ENCODE measurements at places on chromosomes 2 and 18.

- DNase-seq = no peak
Observed at GRCh38 chr2:146950361-146950760, 894.5 kb upstream of the ACVR2A start.

DNA sequence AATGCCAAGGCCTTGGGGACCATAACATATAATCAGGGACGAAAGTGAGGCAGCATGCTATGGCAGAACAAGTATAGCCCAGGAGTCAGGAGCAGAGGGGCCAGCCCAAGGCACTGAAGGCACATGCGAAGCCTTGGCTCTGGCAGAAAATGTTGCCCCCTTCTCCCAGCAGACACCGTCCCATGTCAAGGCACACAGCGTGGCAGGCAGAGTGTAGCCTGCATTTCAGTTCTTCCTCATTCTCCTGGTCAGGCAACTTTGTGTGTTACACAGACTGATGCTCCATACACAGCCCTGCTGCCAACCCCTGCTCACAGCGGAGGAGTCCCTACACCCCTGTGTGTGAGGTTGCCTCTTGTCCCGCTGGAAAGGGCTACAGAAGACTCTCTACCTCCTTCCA lies 480.8 kb downstream of the BCL11A start:
- no peak for DNase-seq

DNA sequence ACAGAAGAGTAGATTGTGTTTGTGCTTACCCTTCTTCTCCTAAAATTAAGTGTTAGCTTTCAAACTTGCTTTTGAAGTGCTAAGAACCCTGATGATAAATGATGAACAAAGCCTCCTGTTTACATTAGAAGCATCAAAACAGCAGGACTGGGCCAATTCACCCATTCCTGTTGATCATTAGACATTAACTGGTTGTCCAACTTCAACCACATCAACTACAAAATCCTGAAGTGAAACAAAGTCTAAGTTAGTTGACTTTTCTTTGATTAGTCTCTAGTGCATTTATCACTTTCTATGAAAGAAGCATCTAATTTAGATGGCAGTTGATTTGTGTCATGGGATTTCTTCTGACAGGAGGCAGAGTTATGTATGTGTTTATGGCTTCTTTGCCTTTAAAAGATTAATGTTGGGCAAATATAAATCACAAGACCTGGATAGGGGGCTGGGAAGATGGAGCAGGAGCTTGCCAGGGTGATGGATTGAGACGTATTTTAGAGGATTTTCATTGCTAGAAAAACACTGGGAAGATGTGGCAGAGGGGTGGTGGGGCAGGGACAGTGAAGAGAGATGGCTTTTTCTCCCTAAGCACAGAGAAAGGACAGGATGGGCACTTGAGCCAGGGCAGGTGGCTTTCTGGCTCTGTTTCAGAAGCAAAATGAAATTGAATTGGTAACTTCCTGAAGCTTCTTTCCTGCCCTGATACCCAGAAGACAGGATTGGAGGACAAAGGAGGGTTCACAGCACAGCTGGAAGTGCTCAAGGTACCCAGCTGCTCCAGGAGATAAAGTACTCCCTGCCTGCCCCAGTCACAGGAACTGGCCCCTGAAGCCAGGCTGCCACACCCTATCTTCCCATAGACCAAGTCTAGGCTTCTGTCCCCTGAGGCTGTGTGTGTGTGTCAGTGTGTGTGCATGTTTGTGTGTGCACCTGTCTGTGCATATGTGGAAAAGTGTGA lies 20.5 kb downstream of the GYPC start:
- no peak for DNase-seq

- DNase-seq = no peak
Observed at GRCh38 chr2:207938886-207939285, 86.4 kb downstream of the PLEKHM3 start.

- DNase-seq = no peak
Observed at GRCh38 chr2:34305587-34305986, 706.5 kb upstream of the FAM98A start.

DNA sequence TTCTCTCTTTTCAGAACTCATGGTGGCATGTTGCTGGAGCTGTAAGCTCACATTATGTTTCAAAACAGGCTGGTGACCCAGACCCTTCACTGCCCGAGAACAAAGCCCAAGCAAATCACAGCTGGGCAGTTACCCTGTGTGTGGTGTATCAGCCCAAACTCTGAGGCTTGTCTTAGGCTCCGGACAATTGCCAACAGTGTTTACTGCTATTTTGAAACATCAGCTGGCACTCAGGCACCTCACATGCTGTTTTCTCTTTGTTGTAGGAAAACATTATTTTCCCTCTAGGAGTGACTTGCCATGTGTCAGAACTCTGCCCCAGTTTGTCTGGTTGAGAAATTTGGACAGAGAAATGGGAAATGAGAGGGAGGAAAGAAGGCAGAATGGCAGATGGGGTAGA lies 237.6 kb upstream of the APCDD1 start:
- no peak for DNase-seq

GRCh38 chr18:27428716-27429475 lies 243.8 kb upstream of the CHST9 start:
- no peak for DNase-seq

DNA sequence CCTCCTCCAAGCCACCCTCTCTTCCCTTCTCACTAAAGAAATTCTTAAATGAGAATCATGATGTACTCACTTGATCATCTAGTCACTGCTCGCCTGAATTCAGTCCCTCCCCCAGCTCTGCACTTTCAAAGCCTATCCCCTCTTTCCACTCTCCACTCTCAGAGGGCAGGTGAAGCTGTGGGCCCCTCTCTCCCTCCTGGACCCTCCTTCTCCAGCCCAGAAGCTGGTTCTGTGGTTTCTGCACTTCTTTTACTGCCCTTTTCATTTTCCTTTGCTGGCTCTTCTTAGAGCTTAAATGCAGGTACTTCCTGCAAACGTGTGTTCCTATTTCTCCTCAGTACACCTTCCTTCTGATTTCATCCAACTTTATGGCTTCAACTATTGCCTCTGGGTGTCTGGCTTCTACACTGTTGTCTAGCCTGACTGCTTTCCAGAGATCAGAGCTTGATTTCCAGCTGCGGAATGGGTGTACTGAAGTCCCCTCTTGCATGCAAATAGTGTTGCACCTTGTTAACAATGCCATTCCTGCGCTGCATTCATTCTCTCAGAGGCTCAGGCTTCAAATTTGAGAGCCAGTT lies 15.3 kb upstream of the TXNDC2 start:
- DNase-seq = no peak

- DNase-seq = no peak
Observed at GRCh38 chr2:25617948-25618646, 55.3 kb downstream of the DTNB start.

GRCh38 chr2:28716265-28716865 lies 35.3 kb upstream of the PPP1CB start:
- DNase-seq = no peak

GRCh38 chr2:145739681-145740080 lies 1219.8 kb upstream of the ZEB2 start:
- no peak for DNase-seq

- DNase-seq = no peak
Observed at GRCh38 chr18:68431111-68431921, 283.6 kb downstream of the TMX3 start.

DNA sequence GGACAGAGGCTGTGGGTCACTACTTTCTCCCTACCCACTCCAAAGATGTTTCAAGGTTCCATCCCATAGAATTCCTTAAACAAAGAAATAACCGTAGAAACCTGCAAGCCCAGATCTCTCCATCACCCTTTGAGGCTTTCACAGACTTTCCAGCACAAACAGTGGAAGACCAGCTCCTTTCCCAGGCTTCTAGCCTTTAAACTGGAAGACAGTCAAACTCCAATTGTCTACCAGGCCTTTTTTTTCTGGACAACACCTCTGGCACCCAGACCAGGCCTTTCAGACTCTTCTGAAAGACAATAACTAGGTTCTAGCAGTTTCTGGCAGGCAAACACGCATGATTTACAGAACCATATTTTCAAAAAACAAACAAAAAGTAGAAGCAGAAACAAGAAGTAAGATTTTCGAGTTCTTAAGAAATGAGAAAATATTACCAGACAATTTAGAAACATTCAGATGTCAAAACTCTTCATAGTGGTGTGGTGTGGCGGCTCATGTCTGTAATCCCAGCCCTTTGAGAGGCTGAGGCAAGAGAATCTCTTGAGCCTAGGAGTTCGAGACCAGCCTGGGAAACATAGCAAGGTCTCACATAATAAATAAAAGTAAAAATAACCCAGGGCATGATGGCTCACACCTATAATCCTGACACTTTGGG lies 106.8 kb upstream of the MSH2 start:
- DNase-seq = no peak

GRCh38 chr2:106159866-106160785 lies 34.0 kb downstream of the UXS1 start:
- no peak for DNase-seq

GRCh38 chr2:136215908-136216472 lies 98.0 kb upstream of the CXCR4 start:
- DNase-seq = no peak

DNA sequence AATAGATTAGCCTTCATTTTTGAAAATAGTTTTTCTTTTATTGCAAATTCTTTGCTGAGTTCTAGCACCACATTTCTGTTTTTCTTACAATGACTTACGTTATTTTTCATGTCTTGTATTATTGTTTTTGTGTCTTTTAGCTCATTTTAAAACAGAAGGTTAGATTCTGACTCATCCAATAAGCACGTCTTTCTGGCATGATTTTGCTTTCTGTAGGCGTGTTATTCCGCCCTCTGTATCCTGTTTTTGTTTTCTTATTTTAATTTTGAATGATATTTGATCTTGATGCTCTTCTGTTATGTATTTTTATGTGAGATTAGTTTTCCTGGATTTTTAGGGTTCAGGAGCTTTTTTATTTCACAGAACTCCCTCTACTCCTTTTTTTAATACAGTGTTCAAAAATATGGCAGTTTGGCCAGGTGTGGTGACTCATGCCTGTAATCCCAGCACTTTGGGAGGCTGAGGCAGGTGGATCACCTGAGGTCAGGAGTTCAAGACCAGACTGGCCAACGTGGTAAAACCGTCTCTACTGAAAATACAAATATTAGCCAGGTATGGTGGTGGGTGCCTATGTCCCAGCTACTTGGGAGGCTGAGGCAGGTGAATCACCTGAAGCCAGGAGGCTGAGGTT lies 145.0 kb downstream of the CLIP4 start:
- DNase-seq = no peak

GRCh38 chr2:224722250-224722649 lies 6.1 kb upstream of the CCDC195 start:
- DNase-seq = no peak

All from GM12892 (cell line).